HCT116 (cell line): ENCODE measurements at places on chromosomes 6 and 20.

DNA sequence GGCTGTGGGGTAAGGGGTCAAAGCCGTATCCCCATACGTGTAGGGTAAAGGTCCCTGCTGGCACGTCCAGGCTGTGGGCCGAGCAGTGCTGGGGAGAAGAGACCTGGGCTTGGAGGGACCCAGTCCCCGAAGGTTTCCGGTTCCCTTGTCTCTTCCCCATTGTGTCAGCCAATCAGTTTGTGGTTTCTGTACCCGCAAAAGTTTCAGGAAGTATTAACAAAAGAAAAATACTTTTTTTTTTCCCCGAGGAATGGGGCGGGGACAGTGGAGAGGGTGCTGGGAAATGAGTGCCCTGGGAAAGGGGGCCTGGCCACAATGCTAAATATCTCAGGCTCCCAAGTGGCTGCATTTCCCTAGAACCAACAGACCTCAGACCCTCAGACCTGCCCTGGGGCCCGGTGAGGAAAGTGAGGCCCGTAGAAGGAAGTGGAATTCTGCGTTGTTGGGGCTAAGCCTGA is 15.2 kb upstream of the AMD1 start:
- DNase-seq = no peak

- no peak for DNase-seq
Observed at GRCh38 chr6:150925590-150925928, 60.1 kb downstream of the MTHFD1L start.

DNA sequence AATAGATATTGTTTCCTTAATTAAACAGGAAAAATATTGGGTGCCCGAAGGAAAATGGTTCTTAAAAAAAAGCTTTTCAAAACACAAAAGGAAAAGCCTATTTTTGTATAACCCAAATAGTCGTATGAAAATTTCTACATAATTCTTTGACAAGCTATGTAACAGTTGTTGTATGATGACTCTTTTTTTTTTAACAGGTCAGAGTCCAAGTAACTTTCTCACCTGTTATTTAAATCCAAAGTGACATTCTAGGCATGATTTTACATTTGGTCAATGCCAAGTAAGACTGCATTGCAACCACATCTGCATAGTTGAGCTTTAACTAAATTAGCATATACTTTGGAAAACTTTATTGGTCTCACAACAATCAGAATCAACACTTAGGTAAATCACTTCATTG is 24.1 kb downstream of the GSTA2 start:
- no peak for DNase-seq

DNA sequence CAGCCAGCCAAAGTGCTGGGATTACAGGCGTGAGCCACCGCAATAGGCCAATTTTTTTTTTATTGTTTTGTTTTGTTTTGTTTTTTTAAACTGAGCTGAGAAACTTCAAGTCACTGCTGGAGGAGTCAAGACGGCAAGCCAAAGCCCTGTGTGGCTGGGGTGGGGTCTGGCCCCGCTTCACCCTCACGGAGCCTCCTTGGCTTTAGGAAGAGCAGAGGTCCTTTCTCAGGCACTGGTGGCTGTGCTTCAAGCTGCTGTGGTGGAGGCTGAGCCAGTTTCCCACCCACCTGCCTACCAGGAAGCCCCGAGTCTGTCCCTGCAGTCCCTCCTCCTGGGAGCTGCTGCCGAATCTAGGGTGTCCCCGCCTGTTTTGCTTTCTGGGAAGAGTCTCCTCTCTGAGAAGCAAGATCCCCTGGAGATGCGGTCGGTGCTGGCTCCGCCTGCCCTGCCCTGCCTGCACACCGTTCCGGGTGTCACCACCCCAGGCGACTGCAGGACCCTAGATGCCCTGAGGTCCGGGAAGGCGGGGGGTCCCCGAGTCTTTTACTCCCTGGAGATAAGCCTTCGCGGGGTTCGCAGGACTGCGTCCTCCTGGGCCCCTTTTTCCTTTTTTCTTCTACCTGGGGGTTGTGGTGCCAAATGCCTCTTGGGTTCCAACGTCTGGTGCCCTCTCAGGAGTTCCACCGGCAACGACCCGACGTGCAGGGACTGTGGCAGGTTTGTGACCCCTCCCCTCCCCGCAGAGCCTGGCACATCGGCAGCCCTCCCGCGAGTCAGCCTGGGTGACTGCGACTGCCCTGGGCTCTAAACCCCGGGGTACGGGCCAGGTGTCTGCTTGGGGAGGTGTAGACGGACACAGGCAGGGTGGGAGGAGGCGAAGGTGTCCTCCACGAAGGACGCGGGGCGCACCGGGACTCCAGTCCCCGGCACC is 100.7 kb downstream of the TAF4 start:
- no peak for DNase-seq

DNA sequence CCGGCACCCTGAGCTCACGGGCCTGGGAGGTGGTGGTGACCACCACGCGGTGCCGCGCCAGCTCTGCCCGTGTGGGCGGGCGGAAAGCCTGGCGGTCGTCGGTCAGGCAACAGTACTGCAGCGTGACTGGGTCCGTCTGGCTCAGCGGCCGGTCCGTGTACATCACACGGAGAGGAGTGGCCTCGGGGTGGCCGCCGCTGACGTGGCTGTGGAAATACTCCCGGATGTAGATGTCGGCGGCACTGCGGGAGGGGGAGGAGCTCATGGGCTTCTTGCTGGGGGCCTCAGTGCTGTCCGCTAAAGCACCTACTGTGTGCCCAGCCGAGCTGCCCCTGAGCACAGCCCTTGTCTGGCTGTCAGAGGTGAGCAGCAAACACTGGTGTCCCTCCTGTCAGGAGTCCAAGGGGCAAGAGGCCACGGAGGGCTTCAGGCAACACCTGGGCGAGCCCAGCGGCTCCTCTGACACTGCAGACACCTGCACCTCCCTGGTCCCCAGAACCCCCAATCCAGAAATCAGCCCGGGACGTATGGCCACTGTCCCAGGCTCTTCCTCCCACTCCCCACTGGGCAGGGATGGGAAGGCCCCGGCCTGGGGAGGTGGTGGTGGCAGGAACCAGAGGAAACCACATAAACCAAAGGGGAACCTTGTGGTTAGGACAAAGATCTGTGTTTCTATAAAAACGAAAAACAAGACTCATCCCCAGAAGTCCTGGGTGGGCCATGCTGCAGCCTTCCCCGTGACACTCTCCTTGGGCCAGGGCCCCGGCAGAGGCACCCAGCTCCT is 6.5 kb downstream of the HELZ2 start:
- DNase-seq = no peak

DNA sequence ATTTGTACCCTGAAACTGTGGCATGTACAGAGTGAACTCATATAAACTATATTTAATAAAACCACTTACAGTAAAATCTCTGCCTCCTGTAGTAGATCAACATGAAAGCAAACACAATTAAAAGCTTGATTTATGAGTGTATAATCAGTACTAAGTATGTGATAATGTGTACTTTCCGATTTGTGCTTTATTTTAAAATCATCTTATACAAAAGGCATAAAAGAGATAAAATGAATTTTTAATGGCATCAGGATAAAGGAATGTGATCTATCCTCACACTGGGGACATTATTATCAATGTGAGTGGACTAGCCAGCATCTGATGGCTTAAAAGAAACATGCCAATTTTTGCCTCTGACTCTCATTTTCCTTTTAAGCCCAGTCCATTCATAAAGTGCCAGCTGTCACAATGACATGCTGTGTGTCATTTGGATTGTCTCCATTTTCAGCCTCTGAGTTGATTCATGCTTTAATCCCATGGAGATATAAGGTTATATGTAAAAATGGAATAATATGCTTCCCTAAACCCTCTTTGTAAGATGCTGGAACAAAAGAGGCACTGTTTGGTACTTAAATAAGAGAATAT is 831.6 kb upstream of the EYS start:
- no peak for DNase-seq
